ENCODE measurements at places on chromosomes 13 and 19. TPM values are rescaled to one million over a fixed set of nuclear protein-coding genes. Genes with fewer than 3 reads are reported as not detected.

Gene APOC4
- not detected for polyA plus RNA-seq

Gene ZNF154
- 3.3 TPM for polyA plus RNA-seq

GRCh38 chr19:15675560-15675959, 2.7 kb downstream of the CYP4F12 start:
- no peak for DNase-seq

DNA sequence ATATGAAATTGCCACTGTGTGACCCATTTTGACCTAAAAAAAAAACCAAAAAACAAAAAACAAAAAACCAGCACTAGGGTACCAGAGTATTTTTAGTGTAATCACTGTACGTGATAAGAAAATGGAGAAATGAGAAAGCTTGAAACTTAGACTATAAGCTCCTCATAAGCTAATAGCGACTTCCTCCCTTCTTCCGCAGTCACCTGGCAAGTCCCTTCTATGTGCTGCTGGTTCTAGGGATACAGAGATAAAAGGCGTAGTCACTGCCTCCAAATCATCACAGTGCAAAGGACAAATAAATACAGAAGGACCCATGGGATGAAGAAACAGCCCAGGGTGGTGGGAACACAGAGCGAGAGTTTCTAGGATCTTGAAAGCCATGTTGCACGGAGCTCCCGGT, 190.3 kb downstream of the TM9SF2 start:
- no peak for DNase-seq

Gene PSG11
- polyA plus RNA-seq = not detected

GRCh38 chr13:113964251-113964995, 9.5 kb downstream of the C13orf46 start:
- no peak for DNase-seq

DNA sequence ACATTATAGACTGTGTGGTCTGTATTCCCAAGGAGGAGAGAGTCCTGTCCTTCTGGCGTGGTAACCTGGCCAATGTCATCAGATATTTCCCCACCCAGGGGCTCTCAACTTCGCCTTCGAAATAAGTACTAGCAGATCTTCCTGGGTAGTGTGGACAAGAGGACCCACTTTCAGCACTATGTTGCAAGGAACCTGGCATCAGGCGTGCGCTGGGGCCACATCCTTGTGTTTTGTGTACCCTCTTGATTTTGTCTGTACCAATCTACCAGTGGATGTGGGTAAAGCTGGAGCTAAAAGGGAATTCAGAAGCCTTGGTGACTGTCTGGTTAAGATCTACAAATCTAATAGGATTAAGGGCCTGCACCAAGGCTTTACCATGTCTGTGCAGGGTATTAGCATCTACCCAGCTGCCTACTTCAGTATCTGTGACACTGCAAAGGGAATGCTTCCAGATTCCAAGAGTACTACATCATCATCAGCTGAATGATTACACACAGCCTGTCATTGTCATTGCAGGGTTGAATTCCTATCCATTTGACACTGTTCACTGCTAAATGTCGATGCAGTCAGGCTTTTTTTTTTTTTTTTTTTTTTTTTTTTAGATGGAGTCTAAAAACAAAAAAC, 148.0 kb downstream of the PRR20E start:
- DNase-seq = no peak

DNA sequence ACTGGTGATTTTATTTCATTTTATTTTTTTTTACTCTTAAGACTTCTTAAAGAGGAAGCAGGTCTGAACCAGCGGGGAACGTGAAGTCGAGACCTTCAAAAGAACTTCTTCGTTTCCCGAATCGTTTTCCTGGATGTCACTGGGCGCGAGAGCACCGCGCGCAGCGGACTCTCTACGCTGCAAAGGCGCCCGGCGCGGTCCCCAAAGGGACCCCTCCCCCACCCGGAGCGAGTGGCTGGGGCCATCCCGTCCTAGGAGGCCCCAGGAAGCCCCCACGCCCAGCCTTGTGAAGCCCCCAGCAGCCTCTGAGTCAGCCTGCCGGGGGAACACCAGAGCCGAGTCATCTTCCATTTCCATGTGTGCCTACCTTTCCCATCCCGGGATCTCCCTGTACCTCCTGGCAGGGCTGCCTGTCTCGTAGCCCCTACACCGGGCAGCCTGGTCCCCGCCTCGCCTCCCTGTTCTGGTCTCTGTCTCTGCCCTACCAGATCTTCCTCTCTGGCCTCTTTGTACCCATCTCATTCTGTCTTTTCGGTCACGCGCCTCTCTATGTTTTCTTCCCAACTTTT, 608 bp downstream of the CD70 start:
- DNase-seq = no peak

GRCh38 chr19:54850930-54851329, 687 bp downstream of the KIR3DL2 start:
- DNase-seq = no peak

Gene ICAM4
- polyA plus RNA-seq = 0.28 TPM

- DNase-seq = no peak
Observed at GRCh38 chr19:37909661-37910199, 2.7 kb downstream of the SIPA1L3 start.

Gene ZNF221
- polyA plus RNA-seq = 2.2 TPM

DNA sequence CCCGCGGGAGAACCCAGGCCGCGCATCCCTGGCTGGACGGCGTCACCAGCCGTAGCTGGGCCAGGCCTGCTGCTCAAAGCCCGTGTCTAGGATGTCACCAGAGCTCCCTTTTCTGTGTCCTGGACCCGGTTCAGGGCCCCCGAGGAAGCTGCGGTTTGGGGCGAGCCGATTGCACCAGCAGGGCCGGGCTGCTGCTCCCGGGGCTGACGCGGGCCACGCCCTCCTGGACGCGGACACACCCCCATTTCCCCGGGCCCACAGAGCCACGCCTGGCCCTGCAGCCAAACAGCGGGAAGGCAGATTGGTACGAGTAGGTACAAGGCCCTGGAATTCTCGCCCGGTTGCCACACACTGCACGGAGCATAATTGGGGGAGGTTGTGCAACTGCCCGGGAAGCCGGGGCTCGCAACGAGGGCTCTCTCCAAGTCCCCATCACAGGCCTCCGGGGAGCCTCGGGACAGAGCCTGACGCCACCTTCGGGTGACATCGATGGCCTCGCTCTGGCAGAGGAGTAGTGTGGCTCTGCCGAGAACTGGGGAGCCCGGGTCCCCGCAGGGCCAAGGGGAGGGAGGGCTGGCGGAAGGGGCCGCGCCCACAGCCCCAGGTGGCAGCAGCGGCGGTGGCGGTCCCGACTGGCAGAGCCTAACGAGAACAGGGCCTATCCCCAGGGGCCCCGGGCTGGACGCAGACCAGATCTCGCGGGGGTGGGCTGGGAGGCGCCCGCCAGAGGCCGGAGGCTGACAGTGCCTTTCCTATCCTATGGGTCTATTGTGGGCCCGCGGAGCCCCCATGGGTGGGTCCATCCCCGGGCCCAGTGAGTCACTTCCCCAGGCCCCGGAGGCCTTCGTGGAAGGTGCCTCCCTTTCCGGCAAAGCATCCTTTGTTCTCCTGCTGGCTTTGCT, 23.5 kb downstream of the KCTD15 start:
- peak; percentile 64 for DNase-seq

Gene NLRP7
- polyA plus RNA-seq = 14.5 TPM

- no peak for DNase-seq
Observed at GRCh38 chr19:13960863-13961784, 8.8 kb downstream of the DCAF15 start.

DNA sequence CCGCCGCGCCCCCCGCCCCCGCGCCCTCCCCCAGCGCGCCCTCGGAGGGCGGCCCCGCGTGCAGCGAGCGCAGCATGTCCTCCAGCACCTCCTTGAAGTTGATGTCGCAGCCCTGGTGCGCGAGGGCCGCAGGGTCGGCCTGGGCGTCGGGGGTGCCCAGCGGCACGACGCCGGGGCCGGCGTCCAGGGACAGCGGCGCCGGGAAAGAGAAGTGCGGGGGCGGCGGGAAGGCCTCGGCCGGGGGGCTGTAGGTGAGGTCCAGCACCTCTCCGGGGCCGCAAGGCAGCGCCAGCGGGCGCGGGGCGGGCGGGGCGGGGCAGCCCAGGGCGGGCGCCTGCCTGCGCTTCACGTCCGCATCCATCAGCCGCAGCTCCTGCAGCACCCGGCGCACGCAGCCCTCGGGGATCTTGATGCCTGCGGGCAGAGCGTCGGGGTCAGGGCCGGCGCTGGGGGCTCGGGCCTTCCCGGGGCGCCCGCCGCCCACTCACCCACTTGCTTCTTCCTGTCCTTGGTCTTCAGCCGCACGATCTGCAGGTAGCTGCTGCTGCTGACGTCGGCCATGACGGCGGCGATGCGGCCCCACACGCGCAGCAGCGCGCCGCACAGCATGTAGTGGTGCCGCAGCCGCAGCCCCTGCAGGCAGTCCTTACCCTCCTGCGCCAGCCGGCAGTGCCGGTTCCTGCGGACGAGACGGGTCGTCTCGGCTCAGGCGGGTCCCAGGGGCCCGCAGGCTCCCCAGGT, 4.7 kb downstream of the GPX4 start:
- DNase-seq = no peak

- DNase-seq = no peak
Observed at GRCh38 chr13:114264886-114265611, 16.4 kb upstream of the UPF3A start.

DNA sequence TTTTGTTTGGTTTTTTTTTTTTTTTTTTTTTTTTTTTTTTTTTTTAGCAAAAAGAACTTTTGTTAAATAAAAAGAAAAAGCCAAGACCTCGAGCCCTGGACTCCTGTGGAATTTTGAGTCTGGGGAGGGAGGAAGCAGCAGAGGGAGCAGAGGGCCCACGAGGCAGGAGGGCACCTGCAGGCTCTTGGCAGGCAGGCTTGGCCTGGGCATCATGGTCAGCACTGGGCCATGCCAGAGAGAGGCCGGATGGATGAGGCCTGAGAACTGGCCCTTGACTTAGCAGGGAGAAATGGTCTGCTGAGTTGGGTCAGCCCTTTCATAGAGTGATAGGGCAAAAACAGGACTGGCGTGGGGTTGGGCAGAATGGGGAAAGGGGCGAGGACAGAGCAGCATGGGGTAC, 100.4 kb downstream of the GPR12 start:
- no peak for DNase-seq

DNA sequence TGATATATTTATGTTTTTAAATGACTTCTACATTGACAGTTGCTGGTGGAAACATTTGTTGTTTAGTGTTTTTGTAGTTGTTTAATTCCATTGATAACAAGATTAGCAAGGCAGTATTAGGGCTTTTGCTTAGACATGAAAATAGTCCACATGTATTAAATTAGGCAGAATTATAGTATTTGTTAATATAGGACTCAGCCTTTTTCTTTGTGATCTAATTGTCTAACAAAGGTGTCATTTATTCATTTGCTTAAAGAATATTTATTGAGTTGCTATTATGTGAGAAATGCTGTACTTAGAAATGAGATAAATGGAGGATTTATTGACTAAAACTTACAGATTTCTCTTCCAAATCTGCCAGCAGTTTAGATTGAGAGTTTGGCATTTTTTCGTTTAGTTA, 41.7 kb upstream of the KCTD4 start:
- DNase-seq = no peak

Gene ANGPTL4
- 10.0 TPM for polyA plus RNA-seq

DNA sequence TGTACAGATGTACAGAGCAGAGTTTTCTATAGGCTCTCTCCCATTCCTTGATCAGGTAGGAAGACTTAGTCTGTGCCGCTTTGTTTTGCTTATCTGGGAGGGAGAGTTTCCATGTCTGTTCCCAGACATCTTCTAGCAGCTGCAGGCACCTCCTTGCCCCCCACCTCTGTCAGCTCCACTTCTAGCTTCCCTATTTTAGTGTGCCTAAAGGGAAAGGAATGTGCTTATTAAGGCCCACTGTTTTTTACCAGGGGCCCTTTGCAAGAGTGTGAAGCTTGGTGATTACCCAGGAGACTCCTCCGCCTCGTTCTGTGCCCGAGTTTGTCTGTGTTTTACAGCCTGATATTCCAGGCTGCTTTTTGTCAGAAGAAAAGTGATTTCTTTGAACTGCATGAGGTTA, 1984.4 kb downstream of the OLFM4 start:
- no peak for DNase-seq

DNA sequence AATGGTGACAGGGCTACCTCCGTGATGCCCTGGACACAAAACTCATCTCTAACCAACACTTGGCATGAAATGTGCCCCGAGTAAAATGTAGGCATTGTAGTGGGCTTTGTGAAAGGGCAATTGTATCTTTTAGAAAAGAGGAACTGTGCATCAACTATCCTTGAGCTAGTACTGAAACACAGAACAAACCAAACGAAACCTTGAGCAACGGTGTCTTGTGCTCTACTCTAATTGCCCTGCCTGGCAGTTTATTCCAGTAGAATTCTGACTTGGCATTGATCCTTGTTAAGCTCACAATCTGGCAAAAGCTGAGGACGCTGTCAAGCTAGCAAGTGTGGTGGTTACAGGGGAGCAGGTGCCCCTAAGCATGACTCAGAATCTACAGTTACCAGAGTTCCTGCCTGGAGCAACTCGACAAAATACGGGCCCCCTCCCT, 707.1 kb upstream of the SPRY2 start:
- no peak for DNase-seq

Gene CGB7
- 1.7 TPM for polyA plus RNA-seq

Gene PCDH20
- 0.88 TPM for polyA plus RNA-seq

Gene NKPD1
- 1.0 TPM for polyA plus RNA-seq

- no peak for DNase-seq
Observed at GRCh38 chr13:28373810-28374209, 121.1 kb downstream of the FLT1 start.

DNA sequence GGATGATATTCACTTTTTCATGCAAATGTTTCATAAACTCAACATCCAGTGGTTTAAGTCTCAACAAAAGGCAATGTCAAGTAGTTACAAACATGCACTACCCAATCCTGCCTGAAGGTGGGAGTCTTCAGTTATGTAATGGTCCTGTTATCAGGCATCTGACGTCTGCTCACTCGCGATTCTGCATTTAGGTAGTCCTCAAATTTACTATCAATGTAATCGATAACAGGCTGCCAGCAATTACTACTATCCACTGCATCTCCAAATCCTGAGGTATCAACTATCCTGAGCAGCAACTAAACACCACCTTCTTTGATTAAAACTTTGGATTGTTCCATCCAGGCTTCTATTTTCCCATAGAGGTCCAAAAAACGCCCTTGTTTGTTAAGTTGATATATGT, 51.2 kb downstream of the NLRP12 start:
- DNase-seq = peak; percentile 83

Gene DLEU7
- 0.47 TPM for polyA plus RNA-seq

- no peak for DNase-seq
Observed at GRCh38 chr13:46571909-46572595, 19.1 kb downstream of the LRCH1 start.

- DNase-seq = no peak
Observed at GRCh38 chr13:50410921-50411746, 395.9 kb downstream of the KCNRG start.

Gene KLK12
- 1.3 TPM for polyA plus RNA-seq

GRCh38 chr13:94433055-94433961, 46.2 kb downstream of the DCT start:
- no peak for DNase-seq

- peak; percentile 58 for DNase-seq
Observed at GRCh38 chr19:48102870-48103751, 7.5 kb downstream of the PLA2G4C start.

Gene VAV1
- polyA plus RNA-seq = 8.9 TPM

GRCh38 chr13:98171900-98172589, 5.0 kb downstream of the RNF113B start:
- peak; percentile 49 for DNase-seq

Gene TUBB4A
- polyA plus RNA-seq = 205 TPM

Gene ELAVL3
- 0.74 TPM for polyA plus RNA-seq

Data from testis (tissue), 5 donors.